Uterus (tissue), 4 donors: ENCODE measurements at places on chromosomes 2 and 18. TPM values are rescaled to one million over a fixed set of nuclear protein-coding genes. Genes with fewer than 3 reads are reported as not detected.
A peak's percentile ranks its signal among the peaks of the same experiment; 100 is the strongest.

The MTCL1 gene
- 8.8 TPM for total RNA-seq

The CTDSP1 gene
- 48.8 TPM for total RNA-seq

DNA sequence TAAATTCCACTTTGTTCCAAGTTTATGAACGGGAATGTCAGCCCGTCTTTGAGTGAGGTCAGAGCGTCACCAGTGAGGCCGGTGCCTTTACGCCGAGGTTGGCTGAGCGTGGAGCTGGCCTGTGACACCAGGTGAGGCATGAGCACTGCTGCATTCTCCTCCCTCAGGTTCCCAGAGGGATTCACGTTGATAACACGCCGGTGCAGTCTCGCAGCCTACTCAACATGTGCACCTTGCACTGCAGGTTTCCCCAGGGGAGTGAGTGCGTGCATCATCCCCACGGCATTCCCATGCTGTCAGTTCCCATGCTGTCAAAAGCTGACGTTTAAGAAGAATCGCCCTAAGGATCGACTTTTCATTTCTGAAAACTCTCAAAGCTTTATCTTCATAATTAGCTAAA lies 213.3 kb downstream of the LDLRAD4 start:
- H3K4me3 ChIP-seq, result no peak overlapping the region
- no peaks in the 10 kb centered on the region for H3K36me3 ChIP-seq
- no peaks in the 10 kb centered on the region for H3K27me3 ChIP-seq
- no peaks in the 10 kb centered on the region for H3K4me1 ChIP-seq

The REG3G gene
- total RNA-seq, result not detected

GRCh38 chr2:233705911-233706506 lies 6.7 kb upstream of the UGT1A5 start:
- no peak overlapping the region for H3K4me3 ChIP-seq
- no peak overlapping the region for H3K27ac ChIP-seq
- H3K36me3 ChIP-seq, result no peaks in the 10 kb centered on the region

GRCh38 chr2:26314243-26314642 lies 31.7 kb upstream of the SELENOI start:
- no peaks in the 10 kb centered on the region for H3K36me3 ChIP-seq
- no peak for DNase-seq
- H3K4me1 ChIP-seq, result no peaks in the 10 kb centered on the region
- no peaks in the 10 kb centered on the region for H3K27me3 ChIP-seq
- no peak overlapping the region for H3K4me3 ChIP-seq

GRCh38 chr2:62398356-62398755 lies 107.6 kb downstream of the TMEM17 start:
- H3K4me3 ChIP-seq, result no peak overlapping the region
- no peak overlapping the region for H3K27ac ChIP-seq
- no peaks in the 10 kb centered on the region for H3K36me3 ChIP-seq
- H3K27me3 ChIP-seq, result no peaks in the 10 kb centered on the region
- DNase-seq, result no peak
- no peaks in the 10 kb centered on the region for H3K4me1 ChIP-seq

DNA sequence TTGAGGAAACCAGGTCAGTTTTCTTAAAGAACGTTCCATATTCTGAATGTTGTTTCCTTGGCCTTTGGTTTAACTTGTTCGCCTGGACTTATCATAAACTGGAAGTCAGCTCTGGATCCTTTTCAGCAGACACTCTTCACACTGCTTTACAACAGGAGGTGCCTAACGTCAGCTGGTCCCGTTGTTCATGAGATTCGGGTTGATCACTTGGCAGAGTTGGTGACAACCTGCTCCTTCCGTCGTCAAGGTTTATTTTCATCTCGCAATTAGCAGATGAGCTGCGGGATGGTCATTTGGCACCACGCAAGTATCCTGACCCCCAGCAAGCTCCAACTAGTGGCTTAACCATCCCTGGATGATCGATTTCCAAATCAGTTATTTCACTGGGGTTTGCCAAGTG lies 23.0 kb upstream of the BIN1 start:
- H3K27ac ChIP-seq, result no peak overlapping the region
- no peak overlapping the region for H3K4me3 ChIP-seq
- no peaks in the 10 kb centered on the region for H3K4me1 ChIP-seq
- no peak for DNase-seq

- DNase-seq, result no peak
- no peak overlapping the region for H3K27ac ChIP-seq
- H3K4me1 ChIP-seq, result no peaks in the 10 kb centered on the region
Measured at GRCh38 chr18:7414459-7414858, 152.7 kb upstream of the PTPRM start.

The GKN2 gene
- total RNA-seq, result not detected

DNA sequence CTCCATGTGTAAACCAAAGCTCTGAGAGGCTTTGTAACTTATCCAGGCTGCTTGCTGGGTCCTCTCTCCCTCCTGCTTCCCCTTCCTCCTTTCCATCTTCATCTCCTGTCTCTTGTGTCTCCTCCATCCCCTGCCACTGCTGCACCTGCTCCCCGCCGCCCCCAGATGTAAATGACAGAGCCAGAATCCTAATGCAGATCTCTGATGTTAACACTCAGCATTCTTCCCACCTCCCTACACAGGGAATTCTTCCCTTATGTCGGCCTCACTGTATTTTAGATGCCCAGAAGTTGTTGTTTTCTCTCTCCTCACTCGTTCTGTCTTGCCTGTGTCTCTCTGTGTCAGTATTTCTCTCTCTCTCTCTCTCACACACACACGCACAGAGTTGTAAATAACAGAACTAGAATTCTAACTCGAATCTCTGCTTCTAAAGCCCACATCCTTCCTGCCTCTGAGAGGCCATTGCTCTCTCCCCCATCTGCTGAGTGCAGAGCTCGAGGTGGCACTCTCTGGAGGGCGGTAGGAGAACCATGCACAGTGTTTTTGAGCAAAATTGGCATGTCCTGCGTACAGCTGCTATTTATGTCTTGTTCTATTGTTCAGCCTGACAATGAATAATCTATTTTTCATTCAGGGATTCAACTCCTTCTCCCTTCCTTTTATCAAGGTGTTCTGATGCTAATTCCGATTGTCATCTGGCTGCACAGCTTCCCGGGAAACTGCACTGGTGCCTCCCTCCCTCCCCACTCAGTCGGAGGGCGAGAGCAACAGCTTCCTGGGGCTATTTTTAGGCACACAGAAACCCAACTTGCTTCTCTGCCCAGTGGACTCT lies 219.9 kb downstream of the SH3RF3 start:
- no peak for DNase-seq
- no peak overlapping the region for H3K4me3 ChIP-seq
- no peaks in the 10 kb centered on the region for H3K27me3 ChIP-seq
- no peaks in the 10 kb centered on the region for H3K4me1 ChIP-seq
- no peak overlapping the region for H3K27ac ChIP-seq

The ZNF407 gene
- total RNA-seq, result 20.7 TPM

GRCh38 chr18:45083226-45083855 lies 402.7 kb downstream of the SETBP1 start:
- H3K27me3 ChIP-seq, result no peaks in the 10 kb centered on the region
- no peak overlapping the region for H3K4me3 ChIP-seq
- no peaks in the 10 kb centered on the region for H3K4me1 ChIP-seq

DNA sequence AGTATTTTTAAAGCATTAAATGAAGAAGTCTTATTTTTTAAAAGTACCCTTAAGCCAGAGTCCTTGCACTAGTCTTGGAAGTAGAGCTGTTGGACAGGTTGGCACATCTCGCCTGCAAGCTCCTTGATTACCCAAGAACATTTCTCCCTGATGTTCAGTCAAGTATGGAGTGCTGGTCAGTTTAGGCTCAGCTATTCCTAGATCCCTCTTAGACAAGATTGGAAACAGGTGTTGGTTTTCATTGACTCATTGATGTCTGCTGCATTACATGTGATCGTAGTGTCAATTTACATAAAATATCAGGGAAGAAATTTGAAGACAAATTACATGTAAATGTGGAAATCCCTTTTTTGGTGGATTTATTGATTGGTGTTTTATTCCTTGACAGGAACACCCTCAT lies 170.4 kb downstream of the ZNF407 start:
- no peaks in the 10 kb centered on the region for H3K4me1 ChIP-seq
- H3K27ac ChIP-seq, result no peak overlapping the region
- no peak overlapping the region for H3K4me3 ChIP-seq
- no peak for DNase-seq
- H3K27me3 ChIP-seq, result no peaks in the 10 kb centered on the region

DNA sequence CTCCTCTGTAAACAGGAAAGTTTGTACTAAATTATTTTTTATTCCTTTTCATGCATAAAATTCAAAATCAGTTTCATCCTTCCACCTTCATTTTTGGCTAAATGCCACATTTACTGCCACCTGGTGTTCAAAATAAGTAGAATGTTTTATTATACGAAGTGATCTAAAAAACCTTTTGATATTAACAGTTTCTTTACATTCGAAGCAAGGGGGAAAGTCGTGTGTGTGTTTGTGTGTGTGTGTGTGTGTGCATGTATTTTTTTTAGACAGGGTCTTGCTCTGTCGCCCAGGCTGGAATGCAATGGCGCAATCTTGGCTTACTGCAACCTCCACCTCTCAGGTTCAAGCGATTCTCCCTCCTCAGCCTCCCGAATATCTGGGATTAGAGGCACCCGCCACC lies 9.0 kb upstream of the SCN9A start:
- no peak overlapping the region for H3K27ac ChIP-seq
- no peak for DNase-seq
- H3K27me3 ChIP-seq, result no peaks in the 10 kb centered on the region
- no peaks in the 10 kb centered on the region for H3K36me3 ChIP-seq

DNA sequence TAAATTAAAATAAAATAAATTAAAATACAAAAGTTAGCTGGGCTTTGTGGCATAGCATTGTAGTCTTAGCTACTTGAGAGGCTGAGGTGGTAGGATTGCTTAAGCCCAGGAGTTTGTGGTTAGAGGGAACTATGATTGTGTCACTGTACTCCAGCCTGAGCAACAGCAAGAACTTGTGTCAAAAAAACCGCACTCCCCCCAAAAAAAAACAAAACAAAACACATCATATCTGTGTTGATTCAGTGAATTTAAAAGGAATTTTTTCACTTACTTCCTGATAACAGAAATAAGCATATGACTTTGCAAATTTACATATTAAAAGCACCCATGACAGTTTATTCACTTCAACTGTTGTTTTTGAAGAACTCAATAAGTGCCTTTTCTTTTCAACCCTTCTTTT lies 68.1 kb upstream of the PELI1 start:
- no peaks in the 10 kb centered on the region for H3K36me3 ChIP-seq
- H3K27ac ChIP-seq, result no peak overlapping the region
- no peaks in the 10 kb centered on the region for H3K4me1 ChIP-seq
- no peak for DNase-seq

GRCh38 chr2:179031731-179032408 lies 18.1 kb downstream of the CCDC141 start:
- no peak overlapping the region for H3K4me3 ChIP-seq
- no peaks in the 10 kb centered on the region for H3K27me3 ChIP-seq
- no peaks in the 10 kb centered on the region for H3K4me1 ChIP-seq
- no peak overlapping the region for H3K27ac ChIP-seq

The EVA1A gene
- total RNA-seq, result 22.1 TPM

DNA sequence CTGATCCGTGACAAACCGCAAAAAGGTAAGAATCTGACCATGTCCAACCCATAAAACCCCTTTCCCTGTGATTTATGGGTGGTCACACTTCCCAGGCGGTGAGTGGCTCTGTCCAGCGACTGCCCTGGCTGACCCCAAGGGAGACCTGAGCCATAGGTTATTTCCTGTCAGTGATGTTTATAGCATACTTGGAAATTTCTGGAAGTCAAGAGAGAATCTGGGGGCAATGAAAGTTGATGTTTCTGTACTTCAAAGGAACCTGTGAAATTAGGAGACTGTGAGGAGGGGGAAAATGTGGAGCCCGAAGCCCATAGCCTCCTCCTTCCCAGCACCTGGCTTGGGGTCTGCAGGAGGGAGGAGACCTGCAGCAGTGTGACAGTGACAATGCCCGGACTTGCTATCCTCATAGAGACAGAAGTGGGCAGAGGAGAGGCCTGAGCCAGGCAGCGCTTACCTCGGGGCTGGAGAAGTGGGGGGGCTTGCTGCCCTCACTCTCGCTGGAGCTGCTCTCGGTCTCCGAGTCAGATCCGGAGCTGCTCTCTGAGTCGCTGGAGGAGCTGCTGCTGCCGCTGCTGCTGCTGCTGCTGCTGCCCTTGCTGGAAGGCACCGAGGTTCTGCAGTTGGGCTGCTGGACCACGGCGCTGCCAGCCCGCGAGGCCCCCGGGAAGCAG lies 111.3 kb upstream of the REV1 start:
- no peak for DNase-seq
- no peak overlapping the region for H3K4me3 ChIP-seq
- H3K27ac ChIP-seq, result peak overlapping the region; percentile 23
- peaks cover 5% of the 10 kb centered on the region for H3K4me1 ChIP-seq
- no peaks in the 10 kb centered on the region for H3K36me3 ChIP-seq
- no peaks in the 10 kb centered on the region for H3K27me3 ChIP-seq

- no peak for DNase-seq
- H3K27ac ChIP-seq, result peak overlapping the region; percentile 96
- no peaks in the 10 kb centered on the region for H3K27me3 ChIP-seq
- H3K36me3 ChIP-seq, result no peaks in the 10 kb centered on the region
Measured at GRCh38 chr2:226802573-226802972, 3.0 kb upstream of the IRS1 start.

The UGT1A5 gene
- not detected for total RNA-seq

The FIGN gene
- total RNA-seq, result 9.8 TPM

The RFTN2 gene
- 26.7 TPM for total RNA-seq

The IL18R1 gene
- 1.3 TPM for total RNA-seq

The KIAA2012 gene
- total RNA-seq, result 0.26 TPM

GRCh38 chr18:21889570-21889969 lies 149.0 kb downstream of the MIB1 start:
- no peak overlapping the region for H3K4me3 ChIP-seq
- H3K36me3 ChIP-seq, result no peaks in the 10 kb centered on the region
- no peak overlapping the region for H3K27ac ChIP-seq
- DNase-seq, result no peak
- no peaks in the 10 kb centered on the region for H3K27me3 ChIP-seq
- no peaks in the 10 kb centered on the region for H3K4me1 ChIP-seq

The RIT2 gene
- not detected for total RNA-seq

- H3K36me3 ChIP-seq, result no peaks in the 10 kb centered on the region
- H3K4me3 ChIP-seq, result peak overlapping the region; percentile 24
- H3K27me3 ChIP-seq, result no peaks in the 10 kb centered on the region
- H3K27ac ChIP-seq, result no peak overlapping the region
- DNase-seq, result no peak
- H3K4me1 ChIP-seq, result no peaks in the 10 kb centered on the region
Measured at GRCh38 chr2:151947813-151948165, 119.6 kb upstream of the ARL5A start.

The CNGA3 gene
- not detected for total RNA-seq

- peak; percentile 31 for DNase-seq
- no peaks in the 10 kb centered on the region for H3K4me1 ChIP-seq
- H3K4me3 ChIP-seq, result no peak overlapping the region
- no peak overlapping the region for H3K27ac ChIP-seq
Measured at GRCh38 chr2:45849491-45850283, 198.2 kb downstream of the PRKCE start.

The SCN3A gene
- total RNA-seq, result 6.2 TPM
